ENCODE measurements at places on chromosomes 16 and 17. TPM values are rescaled to one million over a fixed set of nuclear protein-coding genes. Genes with fewer than 3 reads are reported as not detected.

The CDRT15 gene
- total RNA-seq, result not detected

The BAHCC1 gene
- 23.0 TPM for total RNA-seq

The RANBP10 gene
- total RNA-seq, result 10.3 TPM

The TBC1D3E gene
- total RNA-seq, result 0.89 TPM

The PIRT gene
- total RNA-seq, result not detected

The HOXB2 gene
- 16.8 TPM for total RNA-seq

The KIF18B gene
- 16.4 TPM for total RNA-seq

The OR1D2 gene
- not detected for total RNA-seq

The RAB37 gene
- total RNA-seq, result 0.44 TPM

The HBA2 gene
- not detected for total RNA-seq

The HBA1 gene
- not detected for total RNA-seq

The PRRT2 gene
- not detected for total RNA-seq

The RND2 gene
- total RNA-seq, result under 0.01 TPM

The ALOXE3 gene
- total RNA-seq, result not detected

The PPP1R27 gene
- total RNA-seq, result not detected

The SLC5A10 gene
- total RNA-seq, result not detected

The USP36 gene
- total RNA-seq, result 20.5 TPM

The TMIGD1 gene
- not detected for total RNA-seq

The CLDN7 gene
- total RNA-seq, result 8.7 TPM

The RNFT1 gene
- total RNA-seq, result 7.3 TPM

The FBXO39 gene
- not detected for total RNA-seq

The CSNK1D gene
- 35.2 TPM for total RNA-seq

The HOXB7 gene
- 45.3 TPM for total RNA-seq

The ZNF778 gene
- total RNA-seq, result 6.9 TPM

The CLEC16A gene
- 16.7 TPM for total RNA-seq

The FAM171A2 gene
- total RNA-seq, result 3.2 TPM

The KRT40 gene
- not detected for total RNA-seq

The CAMKK1 gene
- 3.2 TPM for total RNA-seq

The PLXDC1 gene
- total RNA-seq, result not detected

The BCO1 gene
- not detected for total RNA-seq

The TP53TG3 gene
- total RNA-seq, result not detected
